ENCODE measurements at places on chromosomes 5 and 9.
A peak's percentile ranks its signal among the peaks of the same experiment; 100 is the strongest.

DNA sequence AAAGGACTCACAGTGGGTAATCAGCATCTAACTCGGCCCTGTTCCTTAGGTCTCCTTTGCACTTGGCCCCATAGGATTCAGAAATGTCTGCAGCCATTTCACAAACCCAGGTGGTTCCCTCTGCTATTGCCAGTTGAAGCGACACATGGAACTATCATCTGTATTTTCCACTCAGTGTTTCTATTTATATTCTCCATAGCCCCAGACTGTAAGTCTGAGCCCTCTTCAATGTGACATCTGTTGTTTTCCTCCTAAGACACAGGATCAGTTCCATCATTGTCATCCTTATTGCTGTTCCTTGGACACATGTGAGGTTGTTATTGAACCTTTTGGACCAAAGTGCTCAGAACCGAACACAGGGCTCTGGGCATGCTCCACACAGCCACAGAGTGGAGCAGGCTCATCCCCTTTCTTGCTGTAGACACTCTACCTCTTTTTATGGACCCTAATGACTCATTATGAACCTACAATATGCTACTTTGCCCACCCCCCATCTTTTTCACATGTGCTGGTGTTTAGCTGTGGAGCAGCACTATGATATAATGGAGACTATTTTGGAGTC, 36.4 kb downstream of the GARNL3 start:
- no peak for DNase-seq

GRCh38 chr5:66840511-66841013, 244.4 kb downstream of the MAST4 start:
- peak; percentile 1 for DNase-seq

DNA sequence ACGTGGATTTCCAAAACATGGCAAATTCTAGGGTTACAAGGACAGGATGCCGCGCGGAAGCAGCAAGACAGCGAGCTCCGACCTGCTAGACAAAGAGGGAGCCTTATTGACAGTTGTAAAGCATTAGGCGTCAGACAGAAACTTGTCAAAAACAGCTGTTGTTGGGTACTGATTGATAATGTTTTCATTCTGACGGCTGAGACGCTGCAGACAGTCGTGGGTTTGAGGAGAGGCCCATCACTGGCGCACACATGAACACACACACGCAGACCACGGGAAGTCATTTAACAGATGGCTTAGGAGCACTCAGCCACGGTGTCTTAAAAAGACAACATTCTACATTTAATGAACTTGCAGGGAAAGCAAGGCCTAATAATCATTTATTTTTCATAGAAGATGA, 324.0 kb downstream of the NDUFS4 start:
- no peak for DNase-seq

GRCh38 chr9:3241290-3241689, 284.5 kb downstream of the RFX3 start:
- DNase-seq, result no peak

- peak; percentile 22 for DNase-seq
These were observed 101.9 kb downstream of the F2RL2 start for GRCh38 chr5:76521240-76521758.

DNA sequence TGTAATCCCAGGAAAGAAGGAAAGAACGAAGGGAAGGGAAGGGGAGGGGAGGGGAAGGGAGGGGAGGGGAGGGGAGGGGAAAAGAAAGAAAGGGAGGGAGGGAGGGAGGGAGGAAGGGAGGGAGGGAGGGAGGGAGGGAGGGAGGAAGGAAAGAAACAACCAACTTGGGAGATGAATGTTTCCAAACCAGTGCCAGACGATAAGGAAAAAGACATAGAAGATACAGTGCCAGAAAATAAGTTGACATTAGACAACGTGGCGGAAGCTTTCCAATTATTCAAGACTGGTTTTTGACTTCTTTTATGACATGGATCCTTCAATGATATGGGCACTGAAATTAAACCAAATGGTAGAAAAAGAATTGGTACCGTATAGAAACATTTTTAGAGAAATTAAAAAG, 181.2 kb upstream of the POU5F2 start:
- no peak for DNase-seq

All from PC-3 (cell line).